ENCODE measurements at places on chromosomes 7 and 10.

DNA sequence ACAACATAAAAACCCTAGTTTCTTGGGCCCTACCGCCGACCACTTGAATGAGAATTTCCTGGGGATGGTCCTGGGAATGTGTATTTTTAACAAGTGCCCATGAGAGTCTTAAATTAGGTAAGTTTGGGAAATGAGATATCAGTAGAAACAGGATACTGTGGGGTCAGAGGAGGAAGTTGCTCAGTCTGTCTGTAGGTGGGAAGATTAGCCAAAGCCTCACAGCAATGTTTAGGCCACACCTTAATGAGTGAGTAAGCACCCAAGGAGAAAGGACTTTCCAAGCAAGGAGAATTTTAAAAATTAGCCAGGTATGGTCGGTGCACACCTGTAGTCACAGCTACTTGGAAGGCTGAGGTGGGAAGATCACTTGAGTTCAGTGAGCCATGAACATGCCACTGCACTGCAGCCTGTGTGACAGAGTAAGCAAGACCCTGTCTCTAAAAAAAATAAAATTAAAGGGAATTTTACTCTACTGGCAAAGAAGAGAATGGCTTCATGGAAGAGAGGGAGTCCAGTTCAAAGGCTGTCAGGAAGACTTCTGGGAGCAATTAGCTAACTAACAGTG, 31.9 kb downstream of the PAPSS2 start:
- DNase-seq = no peak

DNA sequence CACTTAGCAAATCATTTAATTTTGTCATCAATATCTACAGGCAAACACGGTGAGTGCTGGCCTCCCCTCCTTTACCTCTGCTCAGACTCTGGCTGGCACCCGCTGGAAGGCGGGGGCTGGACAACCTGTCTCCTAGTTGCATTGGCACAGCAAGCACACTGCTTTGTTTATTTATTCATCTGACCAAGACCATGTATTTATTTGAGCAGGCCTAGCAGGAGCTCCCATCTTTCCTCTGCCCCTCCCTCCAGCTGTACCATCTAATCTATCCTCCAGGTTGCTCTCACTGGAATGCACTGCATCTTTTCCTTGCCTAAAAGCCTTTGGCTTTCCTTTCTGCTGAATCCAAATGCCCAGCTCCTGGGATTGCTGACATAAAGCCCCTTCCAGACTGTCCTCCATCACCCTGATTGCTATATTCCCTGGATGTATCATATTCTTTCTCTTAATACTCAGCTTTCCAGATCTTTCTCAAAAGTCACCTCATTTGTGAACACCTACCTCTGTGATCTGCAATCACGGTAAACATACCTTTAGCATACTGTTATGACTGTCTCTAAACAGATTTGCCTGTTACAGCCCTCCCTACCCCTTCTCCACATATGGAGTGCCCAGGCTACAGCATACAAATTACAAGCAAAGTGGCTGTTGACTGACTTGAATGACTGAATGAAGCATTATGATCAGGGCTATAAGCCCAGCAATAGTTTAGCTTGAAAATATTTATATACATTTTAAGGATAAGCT, 9.6 kb downstream of the ELMO1 start:
- DNase-seq = no peak

- no peak for DNase-seq
Measured at GRCh38 chr7:71472962-71473361, 341.0 kb downstream of the GALNT17 start.

DNA sequence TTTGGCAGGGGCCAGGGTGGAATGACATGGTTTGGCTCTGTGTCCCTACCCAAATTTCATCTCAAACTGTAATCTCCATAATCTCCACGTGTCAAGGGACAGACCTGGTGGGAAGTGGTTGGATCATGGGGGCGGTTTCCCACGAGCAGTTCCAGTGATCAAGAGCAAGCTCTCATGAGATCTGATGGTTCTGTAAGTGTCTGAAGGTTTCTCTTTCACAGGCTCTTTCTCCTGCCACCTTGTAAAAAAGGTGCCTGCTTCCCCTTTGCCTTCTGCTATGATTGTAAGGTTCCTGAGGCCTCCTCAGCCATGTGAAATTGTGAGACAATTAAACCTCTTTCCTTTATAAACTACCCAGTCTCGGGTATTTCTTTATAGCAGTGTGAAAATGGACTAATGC, 188.3 kb downstream of the CHCHD3 start:
- DNase-seq = no peak

DNA sequence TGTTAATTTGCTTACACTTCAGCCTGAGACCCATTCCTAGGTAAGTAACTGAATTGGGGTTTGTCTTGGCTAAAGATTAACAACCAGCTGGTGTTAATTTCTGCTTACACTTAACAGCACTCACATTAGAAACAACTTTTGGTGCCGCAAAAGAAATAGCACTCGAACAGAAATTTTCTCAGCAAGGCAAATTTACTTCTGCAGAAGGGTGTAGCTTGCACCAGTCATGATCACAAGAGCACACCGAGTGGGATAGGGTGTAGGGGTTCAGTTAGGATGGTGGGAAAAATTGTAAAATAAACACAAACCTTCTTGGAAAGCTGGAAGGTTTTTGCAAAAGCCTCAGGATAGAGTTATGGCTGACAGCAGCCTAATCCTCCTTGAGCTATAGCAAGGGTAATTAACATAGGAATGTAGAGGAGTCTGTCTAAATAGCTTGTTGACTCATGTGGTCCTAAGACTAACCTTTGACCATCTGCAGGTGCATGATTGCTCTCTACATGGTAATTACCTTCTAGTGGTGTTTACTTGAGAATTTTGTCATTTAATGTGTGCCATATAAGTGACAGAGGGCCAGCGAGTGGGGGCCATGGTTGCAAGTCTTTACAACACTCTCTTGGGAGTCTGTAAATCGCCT, 67.8 kb upstream of the CDK13 start:
- DNase-seq = no peak

- DNase-seq = peak; percentile 51
Measured at GRCh38 chr10:64648915-64649314, 1127.7 kb downstream of the REEP3 start.

DNA sequence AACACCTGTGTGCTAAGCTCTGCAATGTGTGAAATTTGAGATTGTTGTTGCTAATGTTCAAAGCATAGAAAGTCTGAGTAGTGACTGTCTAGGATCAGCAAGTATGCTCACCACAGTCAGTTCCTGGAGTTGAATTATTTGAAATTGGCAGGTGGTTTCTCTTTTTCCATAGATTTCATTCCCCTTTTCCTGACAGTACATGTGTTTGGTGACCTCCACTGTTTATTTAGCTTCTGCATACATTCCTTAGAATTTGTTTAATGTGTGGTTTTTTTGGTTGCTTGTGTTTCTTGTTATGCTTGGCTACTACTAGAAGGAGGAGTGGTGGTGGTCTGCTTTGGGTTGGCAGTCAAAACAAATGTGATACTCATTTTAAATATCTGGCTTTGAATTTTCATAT, 52.3 kb downstream of the FOXP2 start:
- DNase-seq = no peak

DNA sequence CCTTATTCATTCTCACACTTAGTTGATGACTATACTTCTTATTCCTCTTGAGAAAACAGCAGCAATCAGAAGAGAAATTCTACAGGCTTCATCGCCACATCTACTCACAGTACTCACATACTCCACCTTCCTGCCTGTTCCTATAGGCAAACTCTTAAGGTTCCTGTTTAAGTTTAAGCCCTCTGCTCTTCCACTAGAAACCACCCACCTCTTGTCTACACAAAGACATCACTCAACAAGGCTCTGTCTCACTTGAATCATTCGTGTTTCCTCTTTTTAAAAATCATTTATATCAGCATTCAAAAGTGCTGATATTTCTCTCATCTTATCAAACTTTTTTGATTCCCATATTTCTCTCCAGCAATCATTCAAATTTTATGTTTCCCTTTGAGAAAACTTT, 85.5 kb upstream of the ADO start:
- DNase-seq = no peak

- no peak for DNase-seq
Measured at GRCh38 chr10:133033742-133034048, 54.0 kb upstream of the ADGRA1 start.

GRCh38 chr10:99981581-99982199, 28.1 kb downstream of the DNMBP start:
- DNase-seq = no peak

GRCh38 chr10:28800144-28800543, 122.8 kb downstream of the BAMBI start:
- no peak for DNase-seq

GRCh38 chr7:27155816-27156507, 513 bp downstream of the HOXA7 start:
- DNase-seq = no peak

GRCh38 chr7:50068850-50069551, 24.0 kb downstream of the ZPBP start:
- DNase-seq = no peak

- DNase-seq = no peak
Measured at GRCh38 chr10:47456079-47456785, 27.7 kb downstream of the ANXA8 start.

GRCh38 chr7:5620459-5620881, 161.0 kb downstream of the RNF216 start:
- no peak for DNase-seq

DNA sequence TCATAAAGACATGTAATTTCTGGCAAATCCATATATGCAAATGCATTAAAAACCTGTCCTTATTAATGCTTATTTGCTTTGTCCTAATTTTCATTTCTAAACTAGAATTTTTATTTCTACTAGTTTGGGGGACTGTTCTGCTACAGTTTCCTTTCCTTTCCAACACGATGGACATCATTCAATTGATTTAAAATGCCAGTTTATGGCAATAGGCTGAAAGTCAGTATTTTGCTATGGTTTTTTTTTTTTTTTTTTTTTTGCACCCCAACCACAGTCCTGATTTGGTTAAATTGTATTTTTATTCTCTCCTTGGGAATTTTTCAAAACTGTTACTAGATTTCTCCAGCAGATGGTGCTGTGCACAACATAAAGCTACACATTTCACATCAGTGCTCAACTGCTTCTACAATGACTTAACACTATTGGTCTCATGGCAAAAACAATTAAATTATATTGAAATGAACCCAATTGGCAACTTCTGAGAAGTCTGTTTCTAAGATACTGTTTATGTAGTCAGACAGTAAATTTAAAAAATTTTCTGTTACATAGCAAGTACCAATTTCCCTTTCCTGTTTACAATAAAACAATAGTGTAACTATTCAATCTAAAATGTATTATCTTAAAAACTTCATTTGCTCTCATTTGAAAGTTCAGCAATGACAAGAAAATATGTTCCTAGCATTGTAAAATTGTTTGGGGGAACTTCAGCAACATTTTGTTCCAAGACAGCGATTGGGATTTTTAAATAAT, 193.8 kb upstream of the CCDC6 start:
- peak; percentile 51 for DNase-seq

DNA sequence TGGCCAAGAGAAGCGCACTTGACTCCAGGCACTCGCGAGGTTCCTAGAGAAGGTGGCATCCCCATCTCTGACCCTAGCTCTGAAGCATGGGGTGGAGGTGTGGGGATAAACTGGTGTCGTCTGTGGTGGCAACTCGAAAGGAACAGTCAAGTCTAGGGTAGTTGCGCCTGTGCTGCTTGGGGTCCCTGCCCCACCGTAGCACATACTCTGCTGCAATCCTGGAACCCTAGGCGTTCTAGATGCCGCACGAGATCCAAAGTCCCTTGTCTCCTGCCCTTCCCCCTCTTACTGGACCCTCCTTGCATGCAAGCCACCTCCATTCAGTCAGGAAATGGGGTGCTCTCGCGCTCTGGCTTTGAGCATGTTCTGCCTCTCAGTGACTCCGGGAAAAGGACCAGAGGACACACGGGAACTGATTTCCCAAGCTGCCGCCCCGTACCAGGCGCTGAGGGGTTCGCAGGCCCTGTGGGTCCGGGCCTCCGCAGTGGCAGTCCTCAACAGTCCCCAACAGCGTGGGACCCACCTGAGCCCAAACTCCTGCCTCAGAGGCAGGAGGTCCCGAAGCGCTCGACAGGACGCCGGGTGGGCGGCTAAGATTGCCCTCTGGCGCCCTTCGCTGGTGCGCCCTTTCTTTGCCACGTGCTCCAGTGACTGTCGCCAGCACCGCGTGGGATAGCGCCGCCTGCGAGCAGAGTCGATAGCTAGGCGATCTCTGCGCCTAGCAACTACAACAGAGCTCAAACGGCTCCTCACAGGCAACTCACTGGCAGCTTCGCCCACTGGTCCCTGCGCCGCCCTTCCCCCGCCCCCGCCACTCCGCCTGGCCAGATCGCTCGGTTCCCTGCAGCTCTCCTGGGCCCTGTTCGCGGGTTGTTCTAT, 452.0 kb downstream of the REEP3 start:
- DNase-seq = no peak

DNA sequence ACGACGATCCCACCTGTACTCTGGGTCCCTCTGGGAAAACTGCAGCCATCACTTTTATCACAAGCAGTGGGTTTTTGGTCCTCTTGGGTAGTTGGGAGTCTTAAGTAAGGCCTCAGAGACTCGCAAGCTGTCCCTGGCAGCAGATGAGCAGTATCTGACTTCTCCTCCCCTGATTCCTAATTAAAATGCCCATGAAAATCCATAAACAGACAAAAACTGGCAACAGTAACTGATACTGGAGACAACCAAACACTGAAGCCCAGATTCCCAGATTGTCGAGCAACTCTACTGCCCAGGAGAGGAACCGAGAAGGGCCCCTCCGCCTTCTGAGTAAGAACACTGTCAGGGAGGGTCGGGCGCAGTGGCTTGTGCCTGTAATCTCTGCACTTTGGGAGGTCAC, 333.8 kb downstream of the CALN1 start:
- DNase-seq = no peak

DNA sequence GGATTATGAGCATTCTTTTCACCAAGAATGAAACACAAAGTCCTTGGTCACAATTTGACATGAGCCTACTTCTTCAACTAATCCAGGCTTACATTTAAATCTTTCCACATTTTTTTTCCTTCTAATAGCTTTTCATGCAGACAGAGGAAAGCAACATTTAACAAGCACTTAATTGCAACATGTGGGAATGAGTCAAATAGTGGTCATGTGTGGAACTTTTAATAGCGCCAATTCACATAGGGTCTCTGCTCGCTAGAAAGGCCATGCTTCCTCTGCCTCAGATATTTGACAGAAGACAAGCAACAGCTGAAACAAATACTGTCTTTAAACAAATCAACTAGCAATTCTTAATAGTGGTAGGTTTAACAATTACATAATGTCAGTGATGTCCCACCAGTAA, 285.9 kb upstream of the ETV1 start:
- DNase-seq = no peak

- no peak for DNase-seq
Measured at GRCh38 chr7:4241791-4242190, 440.3 kb upstream of the FOXK1 start.

GRCh38 chr10:132499367-132499685, 38.3 kb upstream of the INPP5A start:
- no peak for DNase-seq

DNA sequence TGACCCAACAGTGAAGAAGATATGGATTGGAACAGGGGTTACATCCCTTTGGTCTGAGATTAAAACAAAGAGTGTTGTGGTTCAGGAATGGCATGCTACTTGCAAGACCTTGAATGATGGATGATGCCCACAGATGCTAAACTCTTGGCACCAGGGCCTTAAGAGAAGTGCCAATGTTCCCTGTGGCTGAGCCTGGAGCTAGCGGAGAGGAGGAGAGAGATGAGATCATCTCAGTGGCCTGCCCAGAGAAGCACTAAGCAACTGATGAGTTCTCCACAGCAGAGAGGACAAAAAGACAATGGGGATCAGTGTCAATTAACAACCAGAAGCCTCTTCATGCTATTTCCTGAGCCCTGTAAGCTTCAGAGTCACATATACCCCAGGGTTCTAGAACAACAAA, 97.8 kb downstream of the ELAPOR2 start:
- no peak for DNase-seq

Data from AML-193 (cell line).